ENCODE measurements at places on chromosomes 1 and 21.

DNA sequence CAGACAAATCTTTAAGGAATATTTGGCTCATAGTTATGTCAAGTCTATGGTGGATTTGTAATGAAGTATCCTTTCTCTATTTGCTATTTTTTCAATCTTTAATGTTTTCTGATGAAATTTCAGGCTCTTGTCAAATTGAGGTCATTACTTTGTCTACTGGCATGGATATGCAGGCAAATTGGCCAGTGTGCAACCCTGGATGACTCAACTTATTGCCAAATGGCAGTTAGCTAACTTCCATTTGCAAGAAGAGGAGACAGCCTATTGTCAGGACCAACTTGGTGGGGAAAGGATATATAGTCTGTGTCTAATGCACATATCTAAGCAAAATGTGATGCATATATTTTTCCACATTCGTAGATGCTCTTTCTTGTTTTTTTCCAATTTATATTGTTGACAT lies 530.5 kb downstream of the PTBP2 start:
- no peak for DNase-seq

DNA sequence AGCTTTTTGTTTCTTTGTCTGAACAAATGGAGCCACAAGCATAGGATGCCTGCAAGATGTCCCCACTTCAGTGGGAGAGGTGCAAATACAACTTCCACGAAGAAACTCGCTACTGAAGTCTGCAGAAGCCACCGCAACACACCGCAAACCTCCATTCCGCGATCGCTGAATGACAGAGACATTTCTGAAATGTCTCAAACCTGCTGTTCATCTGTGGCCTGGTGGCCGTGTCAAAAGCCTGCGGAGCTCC lies 1.0 kb downstream of the TP53BP2 start:
- DNase-seq = no peak

GRCh38 chr1:82795508-82796149 lies 994.9 kb downstream of the ADGRL2 start:
- no peak for DNase-seq

GRCh38 chr21:44760376-44760775 lies 41.2 kb downstream of the UBE2G2 start:
- DNase-seq = no peak

- no peak for DNase-seq
Observed at GRCh38 chr1:19009882-19010321, 53.4 kb upstream of the IFFO2 start.

GRCh38 chr1:30449003-30449402 lies 274.4 kb downstream of the MATN1 start:
- DNase-seq = no peak

DNA sequence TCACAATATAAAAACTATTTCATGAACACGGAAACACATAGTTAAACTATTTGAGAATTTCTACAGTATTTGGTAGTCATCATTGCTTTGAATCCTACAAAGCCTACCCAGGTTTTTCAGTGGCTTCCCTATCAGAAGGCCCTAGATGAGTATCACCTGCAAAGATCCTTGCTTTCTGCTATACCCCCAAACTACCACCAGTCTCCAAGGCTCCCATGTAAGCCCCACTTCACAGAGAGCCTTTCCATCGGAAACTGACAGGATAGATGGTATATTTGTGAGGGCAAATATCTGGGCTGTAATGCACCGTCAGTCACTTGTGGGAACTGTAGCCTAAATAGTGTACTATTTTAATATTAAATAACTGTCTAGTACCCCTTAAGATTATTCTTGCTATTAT lies 674.3 kb downstream of the BRINP3 start:
- no peak for DNase-seq

GRCh38 chr1:116259663-116260062 lies 113.4 kb upstream of the ATP1A1 start:
- no peak for DNase-seq

DNA sequence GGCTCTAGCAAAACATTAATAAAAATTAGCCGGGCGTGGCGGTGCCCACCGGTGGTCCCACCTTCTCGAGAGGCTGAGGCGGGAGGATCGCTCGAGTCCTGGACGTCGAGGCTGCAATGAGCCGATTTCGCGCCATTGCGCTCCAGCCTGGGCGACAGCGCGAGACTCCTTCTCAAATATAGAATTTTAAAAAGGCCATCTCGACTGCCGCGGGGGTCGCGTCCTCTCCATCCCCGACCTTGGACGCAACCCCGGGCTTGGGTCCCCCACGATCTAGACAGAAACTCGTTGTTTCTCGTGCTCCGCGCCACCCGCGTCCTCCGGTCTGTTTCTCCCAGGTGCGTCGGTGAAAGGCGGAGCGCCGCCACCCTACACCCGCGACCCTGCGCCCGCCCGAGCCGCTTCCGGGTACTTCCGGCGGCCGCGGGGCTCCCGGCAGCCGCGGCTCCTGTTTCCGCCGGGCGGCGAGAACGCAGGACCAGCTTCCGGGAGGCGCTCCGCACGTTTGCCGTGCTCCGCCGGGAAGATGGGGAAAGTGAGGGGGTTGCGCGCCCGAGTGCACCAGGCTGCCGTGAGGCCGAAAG lies at the start of gene SLX9:
Gene SLX9 (plus strand): TSS at position 498 of the 584 bp plus-strand sequence. CDS start 29 bp downstream, at position 527.
- peak; percentile 95 for DNase-seq

DNA sequence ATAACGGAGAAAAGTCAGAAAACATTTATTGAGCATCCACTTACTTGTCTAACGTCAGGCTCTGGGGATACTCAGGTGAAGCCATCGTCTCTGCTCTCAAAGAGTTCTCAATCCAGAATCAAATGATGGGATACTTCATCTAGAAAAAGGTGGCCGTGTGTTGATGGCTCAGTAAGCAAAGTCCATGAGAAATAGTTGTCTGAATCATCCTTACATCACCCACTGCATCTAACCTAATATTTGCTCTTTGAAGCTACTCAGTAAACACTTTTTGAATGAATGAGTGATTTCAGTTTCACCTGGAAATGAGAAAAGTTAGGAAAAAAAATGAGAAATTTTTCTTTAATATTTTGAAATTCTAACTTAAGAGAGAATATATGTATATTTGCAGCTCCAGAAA lies 155.3 kb upstream of the PKN2 start:
- DNase-seq = no peak

GRCh38 chr1:91556556-91556955 lies 55.9 kb downstream of the CDC7 start:
- no peak for DNase-seq

DNA sequence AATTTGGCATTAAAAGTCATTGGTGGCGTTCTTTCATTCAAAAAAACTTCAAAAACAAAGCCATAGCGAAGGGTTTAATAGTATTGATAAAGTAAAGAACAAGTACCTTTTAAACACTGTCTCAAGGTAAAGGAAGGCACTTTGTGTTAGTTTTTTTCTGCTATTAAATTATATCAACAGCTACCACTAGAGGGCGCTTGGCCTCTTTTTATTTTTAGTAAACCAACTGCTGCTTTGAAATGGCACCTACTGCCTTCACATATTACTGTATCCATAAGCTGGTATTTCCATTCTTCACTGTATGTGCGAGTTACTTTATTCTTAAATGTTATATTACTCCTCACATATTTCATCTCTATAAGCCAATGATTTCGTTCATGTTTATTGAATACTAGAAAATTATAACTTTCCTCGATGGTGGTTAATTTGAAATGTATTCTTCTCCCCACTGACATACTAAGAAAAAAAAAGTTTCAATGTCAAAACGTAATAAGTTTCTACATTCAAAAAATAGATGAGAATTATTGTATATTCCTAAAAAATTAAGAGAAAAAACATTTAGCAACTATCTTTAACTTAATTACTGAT lies 125.7 kb upstream of the CXADR start:
- DNase-seq = peak; percentile 90

Measured in Karpas-422 (cell line).